NCI-H82 (cell line): ENCODE measurements at places on chromosomes 12 and 14.
A peak's percentile ranks its signal among the peaks of the same experiment; 100 is the strongest.

- DNase-seq: peak; percentile 88
Observed at GRCh38 chr12:57213058-57213715, 3.4 kb upstream of the NXPH4 start.

DNA sequence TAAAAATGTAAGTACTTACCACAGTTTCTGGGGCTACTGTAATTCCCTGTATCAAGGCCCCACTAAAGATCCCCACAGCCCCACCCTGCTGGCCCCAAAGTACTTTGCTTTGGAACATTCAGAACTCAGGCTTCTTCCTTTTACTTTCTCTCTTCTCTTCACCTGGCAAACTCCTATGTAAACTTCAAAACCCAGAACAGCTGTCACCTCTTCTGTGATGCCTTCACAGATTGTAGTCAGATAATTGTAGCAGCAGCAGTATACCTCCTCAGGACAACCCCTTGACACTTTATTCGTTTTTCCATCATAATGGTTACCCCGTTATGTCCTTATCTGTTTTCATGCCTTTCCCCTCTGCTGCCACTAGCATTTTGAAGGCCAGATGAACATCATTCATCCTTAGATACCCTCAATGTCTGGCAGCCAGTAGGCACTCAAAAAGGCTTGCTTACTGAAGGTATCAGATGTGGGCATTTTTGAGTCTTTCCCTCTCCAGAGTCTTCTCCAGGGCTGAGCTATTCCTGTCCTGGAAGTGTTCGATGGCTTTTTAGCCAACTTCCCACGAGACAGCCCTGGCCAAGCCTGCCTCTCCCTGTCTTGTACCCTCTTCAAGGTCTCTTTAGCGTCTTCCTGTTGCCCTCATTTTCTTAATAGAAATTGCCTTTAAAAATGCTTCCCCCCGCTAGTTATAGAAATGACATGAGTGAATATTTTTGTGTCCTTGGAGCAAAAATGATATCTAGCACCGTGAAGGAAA, 7.4 kb downstream of the PLBD2 start:
- DNase-seq: no peak

- no peak for DNase-seq
Observed at GRCh38 chr12:113633678-113634332, 162.1 kb upstream of the LHX5 start.

DNA sequence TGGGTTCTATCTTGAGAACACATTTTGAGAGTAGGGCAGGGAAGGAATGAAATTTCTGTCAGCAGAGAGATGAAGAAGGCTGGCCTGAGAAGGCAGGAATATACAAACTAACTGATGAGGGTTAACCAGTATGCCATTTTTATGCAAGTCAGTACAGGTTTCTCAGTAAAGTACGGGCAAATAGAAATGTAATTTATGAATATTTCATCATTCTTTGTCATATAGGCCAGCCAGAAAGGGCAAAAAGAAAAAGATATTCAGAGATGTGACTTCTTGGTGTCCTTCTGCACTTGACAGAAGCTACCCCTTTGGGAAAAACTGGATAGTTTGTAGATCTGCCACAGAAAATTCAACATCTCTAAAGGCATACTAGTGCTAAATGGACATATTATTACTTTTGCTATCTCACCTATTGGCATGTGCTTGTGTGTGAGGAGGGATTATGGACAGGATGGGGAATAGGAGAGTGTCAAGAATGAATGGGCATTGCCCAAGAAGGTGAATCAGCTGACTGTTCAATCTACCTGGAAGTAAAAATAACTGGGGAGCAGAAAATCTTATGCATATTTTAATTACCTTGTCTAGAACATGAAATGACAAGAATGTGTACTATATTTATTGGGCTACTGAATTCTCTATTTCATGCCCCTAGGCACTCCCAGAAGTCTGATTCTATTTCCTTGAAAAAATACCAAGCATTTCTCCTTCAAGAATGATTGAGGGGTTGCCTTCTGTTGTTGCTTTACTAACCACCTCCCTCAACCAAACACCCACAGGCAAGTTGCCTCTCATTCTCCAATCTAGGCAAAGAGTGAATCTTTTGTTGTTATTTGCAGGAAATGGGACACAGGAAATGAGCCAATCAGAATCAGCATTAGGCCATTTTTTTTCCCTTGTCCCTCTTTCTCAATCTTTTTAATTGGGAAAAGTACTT, 175.1 kb upstream of the SLC38A2 start:
- DNase-seq: no peak

DNA sequence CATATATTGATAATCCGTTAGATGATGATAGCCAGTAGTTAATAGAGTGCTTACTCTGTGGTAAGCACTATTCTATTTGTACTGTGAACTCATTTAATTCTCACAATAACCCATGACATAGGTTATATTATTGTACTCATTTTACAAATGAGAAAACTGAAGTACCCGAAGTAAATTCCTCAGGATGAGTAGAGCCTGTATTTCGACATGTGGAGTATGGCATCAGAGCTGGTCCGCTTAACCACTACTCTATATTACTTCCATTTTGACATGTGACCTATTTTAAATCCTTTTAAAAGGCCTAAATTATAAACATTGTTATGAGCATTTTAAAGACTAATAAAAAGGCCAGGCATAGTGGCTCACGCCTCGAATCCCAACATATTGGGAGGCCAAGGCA, 8.0 kb upstream of the RAP1B start:
- DNase-seq: no peak

DNA sequence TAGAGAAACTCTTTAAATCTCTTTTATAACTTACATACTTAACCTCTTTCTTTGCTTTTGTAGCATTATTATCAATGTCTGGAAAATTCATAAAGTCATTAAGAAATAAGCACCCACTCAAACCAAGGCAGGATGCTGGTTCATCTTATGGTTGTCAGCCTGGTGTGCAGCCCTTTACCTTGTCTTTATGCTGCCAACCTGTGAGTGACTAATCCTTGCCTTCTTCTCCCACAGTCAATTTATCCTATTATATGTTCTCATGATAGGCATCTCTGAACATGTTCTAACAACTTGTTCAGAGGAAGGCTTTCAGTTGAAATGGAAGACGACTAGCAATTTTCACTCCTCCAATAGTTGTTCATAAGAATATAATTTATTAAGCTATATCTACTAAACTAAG, 186.9 kb upstream of the CAND1 start:
- peak; percentile 2 for DNase-seq
